ENCODE measurements at places on chromosomes 13 and 19. TPM values are rescaled to one million over a fixed set of nuclear protein-coding genes. Genes with fewer than 3 reads are reported as not detected.

GRCh38 chr13:79749984-79750551 lies 269.1 kb downstream of the NDFIP2 start:
- peak; percentile 57 for DNase-seq

DNA sequence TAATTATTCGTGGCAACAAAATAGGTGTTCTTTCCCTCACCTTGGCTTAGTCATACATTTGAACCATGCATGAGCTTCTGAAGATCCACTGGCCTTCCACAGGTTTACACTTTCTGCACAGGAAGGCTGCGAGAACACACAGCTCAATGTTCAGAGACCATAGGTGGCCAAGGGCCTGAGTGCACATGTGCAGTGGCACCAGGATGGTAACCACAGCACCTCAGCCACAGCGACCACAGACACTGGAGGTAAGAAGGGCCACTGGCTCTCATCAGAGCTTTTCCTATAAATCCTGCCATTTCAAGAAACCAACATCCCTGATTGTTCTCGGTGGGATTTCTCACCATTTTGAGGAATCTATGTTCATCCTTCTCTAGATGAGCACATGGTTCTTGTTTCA lies 1.6 kb downstream of the DCLK1 start:
- DNase-seq, result no peak

DNA sequence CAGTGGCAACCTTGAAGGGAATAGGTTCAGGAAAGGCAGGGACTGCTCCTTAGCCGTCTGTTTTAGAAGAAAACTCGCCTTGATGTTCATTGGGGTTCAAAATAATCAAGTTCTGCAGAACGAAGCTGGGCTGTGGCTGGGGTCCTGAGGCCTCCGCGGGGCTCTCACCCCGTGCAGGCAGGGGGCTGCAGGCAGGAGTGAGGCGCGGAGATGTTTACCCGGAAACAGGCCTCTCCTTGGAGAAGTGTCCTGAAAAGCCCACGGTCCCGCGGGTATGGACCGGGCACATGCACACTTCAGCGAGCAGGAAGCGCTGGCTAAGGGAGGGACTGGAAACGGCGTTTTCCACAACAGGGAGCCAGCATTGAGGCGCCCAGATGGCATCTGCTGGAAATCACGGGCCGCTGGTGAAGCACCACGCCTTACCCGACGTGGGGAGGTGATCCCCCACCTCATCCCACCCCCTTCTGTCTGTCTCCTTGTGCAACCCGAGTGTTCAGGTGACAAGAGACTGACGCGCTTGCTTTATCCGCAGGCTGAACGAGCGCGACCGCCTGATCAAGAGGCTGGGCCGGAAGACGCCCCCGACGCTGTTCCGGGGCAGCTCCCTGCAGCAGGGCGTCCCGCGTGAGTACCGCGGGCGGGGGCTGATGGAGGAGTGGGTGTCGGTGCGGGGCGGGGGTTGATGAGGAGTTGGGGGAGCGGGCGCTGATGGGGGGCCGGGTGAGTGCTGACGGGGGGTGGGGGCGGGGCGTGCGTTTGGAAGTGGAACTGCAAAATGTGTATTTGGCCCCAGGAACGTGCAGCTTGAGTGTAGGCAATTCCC lies 39.6 kb downstream of the SHISA2 start:
- no peak for DNase-seq

DNA sequence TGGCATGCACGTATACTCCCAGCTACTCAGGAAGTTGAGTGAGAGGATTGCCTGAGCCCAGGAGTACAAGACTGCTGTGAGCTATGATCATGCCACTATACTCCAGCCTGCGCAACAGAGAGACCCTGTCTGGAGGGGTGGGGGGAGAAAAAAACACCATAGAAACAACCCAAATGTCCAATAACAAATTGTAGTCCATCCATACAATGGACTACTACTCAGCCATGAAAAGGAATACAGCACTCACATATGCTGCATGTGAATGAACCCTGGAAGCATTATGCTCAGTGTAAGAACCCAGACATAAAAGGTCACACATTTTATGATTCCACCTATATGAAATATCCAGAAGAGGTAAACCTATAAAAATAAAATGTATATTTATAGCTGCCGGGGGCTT lies 42.3 kb downstream of the CD320 start:
- DNase-seq, result no peak

DNA sequence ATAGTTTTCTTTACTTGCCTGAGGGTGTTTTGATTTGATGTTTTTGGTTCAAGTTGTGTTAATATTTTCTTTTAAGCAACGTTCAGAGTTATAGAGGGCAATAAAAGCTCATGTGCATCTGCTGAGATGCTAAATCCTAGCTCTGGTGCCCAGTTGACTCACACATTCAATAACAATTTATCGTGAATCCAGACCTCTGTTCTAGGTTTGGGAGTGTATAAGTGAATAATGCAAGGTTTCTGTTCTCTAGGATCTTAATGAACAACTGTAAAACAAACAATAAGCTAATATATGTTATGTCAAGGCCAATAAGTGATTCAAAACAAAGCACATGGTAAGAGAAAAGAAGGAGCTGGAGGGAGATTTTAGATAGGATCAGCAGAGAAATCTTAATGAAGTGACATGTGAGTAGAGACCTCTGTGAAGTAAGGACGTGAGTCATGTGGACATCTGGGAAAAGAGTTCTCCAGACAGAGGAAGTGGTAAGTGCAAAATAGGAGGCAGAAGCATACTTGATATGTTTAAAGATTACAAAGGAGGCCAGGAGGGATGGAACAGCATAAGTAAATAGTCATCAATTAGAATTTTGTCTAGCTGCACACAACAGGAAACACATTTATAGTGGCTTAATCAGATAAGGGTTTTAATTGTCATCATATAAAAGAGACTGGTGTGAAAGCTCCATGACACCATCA lies 278.5 kb upstream of the HTR2A start:
- no peak for DNase-seq

DNA sequence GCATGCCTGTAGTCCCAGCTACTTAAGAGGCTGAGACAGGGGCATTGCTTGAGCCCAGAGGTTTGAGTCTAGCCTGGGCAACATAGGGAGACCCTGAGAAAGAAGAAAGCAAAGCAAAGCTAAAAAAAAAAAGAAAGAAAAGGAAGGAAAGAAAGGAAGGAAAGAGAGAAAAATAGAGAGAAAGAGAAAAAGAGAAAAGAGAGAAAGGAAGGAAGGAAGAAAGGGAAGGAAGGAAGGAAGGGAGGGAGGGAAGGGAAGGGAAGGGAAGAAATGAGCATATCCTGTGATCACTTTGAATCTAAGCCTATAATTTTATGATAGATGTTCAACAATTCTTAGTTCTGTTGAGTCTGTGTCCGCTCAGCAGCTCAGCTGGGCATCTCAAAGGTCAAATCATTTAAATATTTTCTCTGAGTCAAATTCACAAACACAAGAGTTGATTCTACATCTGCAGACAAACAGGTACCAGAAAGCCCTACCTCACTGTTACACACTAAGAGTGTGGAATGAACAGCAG lies 70.4 kb downstream of the SUCLA2 start:
- DNase-seq, result no peak

- no peak for DNase-seq
Observed at GRCh38 chr19:33818411-33818810, 21.7 kb downstream of the KCTD15 start.

DNA sequence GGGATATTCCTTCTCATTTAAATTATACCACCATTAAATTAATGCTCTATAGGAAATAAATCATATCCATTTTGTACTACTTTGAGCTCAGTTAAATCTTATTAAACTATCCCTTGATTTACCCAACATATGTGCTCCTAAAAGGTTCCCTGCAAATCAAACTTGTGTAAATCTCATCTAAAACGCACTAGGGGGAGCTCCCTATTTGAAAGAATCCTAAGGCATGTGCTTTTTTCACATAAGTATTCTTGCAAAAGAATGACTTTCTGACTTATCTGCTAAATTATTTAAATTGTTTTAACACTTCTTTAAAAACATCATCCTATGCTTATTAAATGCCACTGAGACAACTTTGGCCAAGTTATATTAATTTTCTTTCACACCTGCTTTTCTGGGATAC lies 7.9 kb downstream of the INTS6 start:
- no peak for DNase-seq

- peak; percentile 63 for DNase-seq
Observed at GRCh38 chr13:98746968-98747367, 5.5 kb downstream of the SLC15A1 start.

DNA sequence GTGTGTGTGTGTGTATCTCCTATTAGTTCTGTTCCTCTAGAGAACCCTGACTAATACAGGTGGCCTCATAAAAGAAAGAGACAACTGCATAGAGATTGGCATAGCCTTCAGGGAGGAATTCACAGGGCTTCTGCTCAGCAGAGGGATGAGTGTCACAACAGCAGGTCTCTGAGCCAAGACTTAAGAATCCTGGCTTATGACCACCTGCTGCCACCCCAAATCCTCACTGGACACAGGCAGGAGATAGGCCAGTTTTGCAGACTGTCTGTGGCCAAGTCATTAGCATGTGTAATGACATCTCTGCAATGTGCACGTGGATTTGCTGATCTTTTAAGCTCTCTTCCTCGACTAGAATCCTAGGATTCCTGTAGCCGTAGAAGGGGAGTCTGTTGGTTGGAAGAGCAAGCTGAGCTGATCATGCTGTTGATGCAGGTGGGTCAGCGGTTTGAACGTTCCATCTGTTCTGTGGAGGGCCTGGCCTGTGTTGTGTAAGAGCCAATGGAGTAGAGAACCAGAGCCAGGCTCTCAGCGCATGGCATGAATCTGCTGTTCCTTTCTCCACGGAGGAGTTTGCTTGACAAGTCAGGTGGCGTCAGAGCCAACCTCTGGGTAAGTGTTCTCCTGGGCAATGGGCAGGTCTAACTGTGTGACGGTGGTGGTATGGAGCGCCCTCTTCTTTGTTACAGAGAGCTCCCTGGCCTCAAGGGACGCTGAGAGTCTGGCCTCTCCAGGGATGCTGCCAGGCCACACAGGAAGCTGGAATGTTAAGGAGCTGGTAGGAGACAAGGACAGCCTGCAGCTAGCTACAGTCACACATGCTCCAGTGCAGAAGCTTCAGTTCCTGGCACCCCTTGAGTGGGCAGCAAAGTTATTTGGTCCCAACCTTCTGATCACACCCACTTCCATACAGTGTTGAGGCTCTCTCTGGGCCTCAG lies 503.1 kb downstream of the FOXO1 start:
- DNase-seq, result no peak

GRCh38 chr19:4969772-4970531 lies 1.0 kb downstream of the KDM4B start:
- DNase-seq, result no peak

DNA sequence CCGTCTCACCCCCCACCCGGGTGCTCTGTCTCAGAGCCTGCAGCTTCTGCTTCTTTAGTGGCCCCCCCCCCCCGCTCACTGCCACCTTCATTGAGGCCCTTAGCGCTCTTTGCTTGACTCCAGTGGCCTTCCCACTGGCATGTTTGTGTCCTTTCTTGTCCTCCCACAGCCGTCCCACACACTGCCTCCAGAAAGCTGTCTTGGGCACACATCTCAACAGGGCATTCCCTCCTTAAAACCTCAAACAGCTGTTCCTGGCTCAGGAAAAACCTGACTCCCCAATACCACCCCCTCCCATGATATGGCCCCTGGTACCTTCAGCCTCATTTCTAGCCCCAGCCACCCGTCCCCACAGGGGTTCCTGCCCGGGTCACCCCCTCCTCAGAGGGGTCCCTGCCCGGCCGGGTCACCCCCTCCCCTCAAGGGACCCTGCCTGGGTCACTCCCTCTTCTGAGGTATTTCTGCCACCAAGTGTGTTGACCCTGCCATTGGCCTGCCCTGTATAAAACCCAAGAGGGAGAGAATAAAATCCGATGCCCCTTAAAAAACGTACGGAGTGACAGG lies 8.9 kb downstream of the B3GLCT start:
- DNase-seq, result no peak

DNA sequence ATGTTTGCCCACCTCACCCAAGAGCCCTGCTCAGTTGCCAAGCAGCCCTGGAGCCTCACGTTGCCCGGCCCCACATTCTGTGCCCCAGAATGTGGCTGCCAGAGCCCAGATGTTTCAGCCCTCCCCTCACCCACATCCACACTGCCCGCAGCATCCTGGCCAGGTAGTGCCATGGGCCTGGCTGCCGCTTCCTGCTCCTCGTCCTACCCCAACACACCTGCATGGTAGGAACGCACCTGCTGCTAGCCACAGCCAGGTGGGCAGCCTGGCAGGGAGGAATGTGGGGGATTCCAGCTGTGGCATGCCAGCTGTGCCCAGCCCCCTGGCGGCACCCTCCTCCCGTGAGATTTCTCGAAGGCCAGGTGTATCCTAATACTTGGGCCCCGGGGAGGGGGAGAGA lies 7.5 kb upstream of the NFIX start:
- no peak for DNase-seq

DNA sequence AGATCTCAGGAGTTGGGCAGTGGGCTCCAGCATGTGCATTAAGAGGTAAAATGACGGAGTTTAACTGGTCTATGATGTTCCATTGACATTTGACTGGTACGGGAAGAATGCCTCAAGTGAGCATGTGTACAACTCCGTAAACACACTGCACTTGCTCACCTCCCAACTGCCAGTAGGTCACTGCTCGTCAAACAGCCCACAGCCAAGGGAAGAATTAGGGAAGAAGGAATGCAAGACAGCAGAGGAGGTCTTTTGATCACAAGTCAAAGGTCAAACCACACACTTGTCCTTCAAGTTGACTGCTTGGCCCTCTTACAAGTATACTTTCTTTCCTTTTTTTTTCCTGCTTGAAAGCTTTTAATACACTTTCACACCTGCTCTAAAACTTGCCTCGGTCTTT lies 236.7 kb downstream of the B3GLCT start:
- peak; percentile 54 for DNase-seq

DNA sequence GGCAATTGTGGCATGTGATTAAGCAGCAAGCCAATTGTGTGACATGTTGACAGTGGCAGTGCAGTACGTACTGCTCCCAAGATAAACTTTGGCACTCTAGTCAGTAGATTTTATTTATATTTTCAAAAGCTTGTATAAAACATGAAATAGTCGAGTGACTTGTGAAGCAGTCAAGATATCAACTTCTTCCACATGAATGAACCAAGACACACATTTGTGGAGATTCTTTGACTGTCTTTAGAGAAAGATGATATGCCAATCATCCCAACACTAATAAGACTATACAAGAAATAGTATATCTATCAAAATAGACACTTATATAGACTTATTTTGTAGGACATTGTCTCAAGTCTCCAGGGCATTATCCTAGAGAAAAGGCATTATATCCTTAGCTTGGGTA lies 538.0 kb downstream of the DCT start:
- no peak for DNase-seq

GRCh38 chr13:73433890-73434289 lies 375.1 kb downstream of the KLF5 start:
- no peak for DNase-seq

ZNF14 gene
- total RNA-seq, result 6.4 TPM

TMC4 gene
- 198 TPM for total RNA-seq

HIPK4 gene
- total RNA-seq, result not detected

TTYH1 gene
- 2.7 TPM for total RNA-seq

UBA52 gene
- 878 TPM for total RNA-seq

MAP2K2 gene
- 139 TPM for total RNA-seq

PRODH2 gene
- total RNA-seq, result 0.46 TPM

FFAR2 gene
- total RNA-seq, result 0.17 TPM

ATP4A gene
- not detected for total RNA-seq

IZUMO4 gene
- total RNA-seq, result 11.5 TPM

CARS2 gene
- total RNA-seq, result 62.8 TPM

WDR62 gene
- total RNA-seq, result 1.3 TPM

C13orf46 gene
- total RNA-seq, result 11.8 TPM

Measured in mucosa of gallbladder (tissue), 1 donor.